Stimulated activated CD8-positive, alpha-beta memory T cell treated with anti-CD3 and anti-CD28 coated beads, Interleukin-4, amount 100 ng/mL, for 48 hours (primary cell): ENCODE measurements at places on chromosomes 6 and 20.

- DNase-seq = no peak
These were observed 23.6 kb upstream of the EDN1 start for GRCh38 chr6:12266571-12266970.

GRCh38 chr6:33994472-33995308 is 151.2 kb downstream of the GRM4 start:
- no peak for DNase-seq

DNA sequence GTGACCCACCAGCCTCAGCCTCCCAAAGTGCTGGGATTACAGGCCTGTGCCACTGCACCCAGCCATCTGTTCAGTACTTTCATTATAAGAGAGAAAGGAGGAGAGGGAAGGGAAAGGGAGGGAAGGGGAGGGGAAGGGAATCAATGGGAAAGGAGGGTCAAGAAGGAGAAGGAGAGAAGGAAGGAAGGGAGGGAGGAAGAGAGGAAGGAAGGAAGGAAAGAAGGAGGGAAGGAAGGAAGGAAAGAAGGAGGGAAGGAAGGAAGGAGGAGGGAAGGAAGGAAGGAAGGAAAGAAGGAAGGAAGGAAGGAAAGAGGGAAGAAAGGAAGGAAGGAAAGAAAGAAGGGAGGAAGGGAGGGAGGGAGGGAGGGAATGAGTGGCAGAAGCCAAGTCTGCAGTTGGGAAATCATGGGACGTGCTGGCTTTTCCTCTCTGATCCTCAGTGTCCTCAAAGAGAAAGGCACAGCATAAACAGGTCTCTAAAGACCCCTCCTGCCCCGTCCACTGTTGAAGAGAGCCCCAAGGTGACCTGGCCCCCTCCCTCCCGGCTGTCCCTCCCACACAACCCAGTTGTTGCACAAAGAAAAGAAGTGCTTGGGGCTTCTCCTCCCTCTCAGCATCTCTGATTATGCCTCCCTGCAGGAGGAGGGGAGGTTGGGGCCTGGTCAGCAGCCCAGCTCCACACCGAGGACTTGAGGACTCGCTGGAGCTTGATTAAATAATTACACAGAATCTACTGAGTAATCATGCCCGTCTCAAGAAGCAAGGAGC is 69.1 kb upstream of the TOP1 start:
- no peak for DNase-seq

DNA sequence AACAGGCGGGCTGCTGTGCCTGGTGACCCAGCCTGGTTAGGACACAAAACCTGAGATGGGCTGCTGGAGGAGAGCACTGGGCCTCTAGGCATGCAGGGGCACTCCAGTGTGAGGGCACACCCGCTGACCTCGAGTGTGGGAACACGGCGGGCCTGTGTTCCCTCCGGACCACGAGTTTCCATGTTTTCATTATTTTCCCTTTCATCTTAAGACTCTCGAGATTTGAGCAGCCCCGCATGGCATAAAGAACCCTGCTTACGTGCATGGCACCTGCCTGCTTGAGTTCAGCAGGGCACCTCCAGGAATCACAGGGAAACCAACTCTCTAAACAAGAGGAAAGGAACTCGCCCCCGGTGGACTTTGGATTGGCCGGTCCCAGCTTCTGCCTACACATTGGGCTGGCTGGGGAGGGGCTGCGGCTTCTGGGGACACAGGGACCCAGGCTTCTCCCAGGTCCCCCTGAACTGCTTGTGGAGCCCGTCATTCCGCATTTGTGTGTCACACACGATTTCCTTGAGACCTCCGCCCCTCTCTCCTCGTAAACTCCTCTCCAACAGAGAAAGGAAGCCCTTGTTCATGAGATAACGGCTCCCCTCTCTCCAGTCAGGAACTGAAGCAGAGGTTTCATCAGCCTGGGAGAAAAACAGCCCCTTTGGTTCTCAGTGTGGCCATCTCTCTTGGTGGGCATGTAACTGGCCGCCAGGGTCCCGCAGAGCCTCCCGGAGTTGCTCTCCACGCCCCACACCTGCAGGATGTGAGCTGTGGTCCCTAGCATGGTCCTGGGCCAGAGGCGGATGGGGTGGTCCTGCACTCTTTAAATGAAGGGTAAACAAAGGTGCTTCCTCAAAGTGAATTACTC is 181.8 kb downstream of the TTLL2 start:
- DNase-seq = no peak

DNA sequence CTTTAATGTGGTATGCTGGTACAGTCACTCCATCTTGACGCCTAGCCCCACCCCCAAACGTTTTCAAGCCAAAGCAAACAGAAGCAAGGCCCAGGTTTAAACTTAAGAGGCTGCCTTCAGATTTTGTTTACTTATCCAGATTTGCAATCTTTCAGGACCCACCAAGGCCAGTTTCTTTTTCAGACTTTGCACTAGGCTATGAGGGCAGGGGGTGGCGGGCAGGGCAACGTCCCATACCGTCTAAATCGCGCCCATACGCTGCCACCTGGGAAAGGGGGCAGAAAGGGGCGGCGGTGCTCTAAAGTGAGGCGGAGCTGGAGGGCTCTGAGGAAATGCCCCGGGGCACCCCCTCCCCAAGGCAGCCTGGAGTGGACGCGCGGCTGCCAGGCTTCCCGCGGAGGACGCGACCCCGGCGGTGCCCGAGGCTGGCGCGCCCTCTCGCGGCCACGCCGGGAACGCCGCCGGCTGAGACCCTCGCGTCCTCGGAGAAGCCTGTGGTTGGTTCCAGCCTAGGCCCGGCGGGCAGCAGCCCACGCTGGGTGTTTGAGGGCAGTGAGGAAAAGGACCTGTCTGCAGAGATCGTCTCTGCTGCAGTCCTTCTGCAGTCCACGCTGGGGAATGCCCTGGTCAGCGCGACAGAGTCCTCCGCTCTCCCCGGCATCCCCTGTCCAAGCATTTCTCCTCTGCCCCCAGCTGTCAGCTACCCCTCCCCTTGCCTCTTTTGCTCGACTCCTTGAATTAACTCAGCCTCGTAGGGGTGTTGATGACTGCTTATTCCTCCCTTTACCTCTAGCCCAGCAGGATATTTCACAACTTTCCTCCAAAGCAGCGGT is 129.2 kb upstream of the PRND start:
- peak; percentile 77 for DNase-seq

DNA sequence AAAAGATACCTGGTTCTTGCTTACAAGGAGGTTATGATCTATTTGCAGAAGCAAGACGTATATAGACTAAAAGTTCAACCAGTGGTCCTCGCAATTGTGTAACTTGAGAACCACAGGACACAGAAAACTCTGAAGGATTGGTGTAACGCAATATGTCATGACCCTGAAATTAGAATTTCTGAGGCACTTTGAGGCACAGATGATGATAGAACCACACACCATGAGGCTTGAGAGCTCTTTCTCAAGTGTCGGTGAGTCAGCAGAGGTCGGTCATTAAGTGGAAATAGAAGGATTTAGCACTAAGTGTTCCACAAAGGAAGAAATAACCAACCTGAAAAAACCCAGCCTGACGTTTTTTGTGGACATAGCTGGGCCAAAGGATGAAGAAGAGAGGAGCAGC is 15.3 kb upstream of the CCN2 start:
- DNase-seq = no peak

GRCh38 chr20:59105581-59105980 is 58.0 kb upstream of the ZNF831 start:
- no peak for DNase-seq

GRCh38 chr6:3723966-3724365 is 27.5 kb downstream of the PXDC1 start:
- no peak for DNase-seq
